ENCODE measurements at places on chromosomes 5 and 9.
A peak's percentile ranks its signal among the peaks of the same experiment; 100 is the strongest.

GRCh38 chr9:116550696-116551436 is 136.2 kb upstream of the TRIM32 start:
- DNase-seq = peak; percentile 24

DNA sequence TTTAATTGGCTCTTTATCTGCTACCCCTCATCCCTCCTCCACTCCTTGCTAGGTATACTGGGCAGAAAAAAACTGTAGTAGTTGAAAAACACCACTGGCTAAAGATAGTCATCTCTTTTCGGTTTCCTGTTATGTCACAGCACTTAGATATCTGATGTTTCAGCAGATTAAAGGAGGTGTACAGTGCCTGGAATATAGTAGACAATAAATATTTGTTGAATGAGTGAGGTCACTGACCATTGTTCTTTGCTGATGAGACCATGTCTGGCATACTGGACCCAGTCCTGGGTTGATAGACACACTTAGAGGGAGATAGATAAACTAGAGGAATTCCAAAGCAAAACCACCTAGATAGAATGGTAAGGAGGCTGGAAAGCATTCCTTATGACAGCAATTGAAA is 3.2 kb downstream of the GRPEL2 start:
- no peak for DNase-seq

DNA sequence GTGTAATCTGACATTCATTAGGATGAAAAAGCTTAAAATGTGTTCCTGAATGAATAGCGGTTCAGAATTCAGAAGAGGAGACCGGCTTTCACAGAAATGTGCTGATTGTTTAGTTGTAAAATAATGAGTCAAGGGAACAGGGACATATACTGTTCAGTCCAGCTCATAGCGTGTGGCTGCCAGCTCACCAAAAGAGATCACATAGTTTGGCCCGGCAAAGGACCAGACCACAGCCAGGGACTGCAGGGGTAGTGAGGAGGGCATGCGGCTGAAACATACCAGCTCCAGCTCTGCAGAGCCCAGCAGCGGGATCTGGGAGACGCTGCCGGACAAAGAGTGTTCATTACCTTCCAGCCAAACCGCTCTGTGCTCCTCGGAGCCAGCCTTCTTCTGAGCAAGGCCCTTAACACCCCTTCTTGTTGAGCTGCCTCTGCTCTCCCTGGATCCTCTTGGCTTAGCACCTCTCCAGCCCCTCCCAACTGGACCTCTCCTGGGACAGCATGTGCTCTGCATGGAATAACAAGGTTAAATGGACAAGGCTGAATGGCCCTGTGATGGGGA is 116.8 kb upstream of the CNTLN start:
- DNase-seq = no peak

GRCh38 chr5:112738191-112738560 is 491 bp downstream of the APC start:
- DNase-seq = peak; percentile 48

GRCh38 chr5:124124711-124125229 is 612.8 kb downstream of the CSNK1G3 start:
- no peak for DNase-seq

DNA sequence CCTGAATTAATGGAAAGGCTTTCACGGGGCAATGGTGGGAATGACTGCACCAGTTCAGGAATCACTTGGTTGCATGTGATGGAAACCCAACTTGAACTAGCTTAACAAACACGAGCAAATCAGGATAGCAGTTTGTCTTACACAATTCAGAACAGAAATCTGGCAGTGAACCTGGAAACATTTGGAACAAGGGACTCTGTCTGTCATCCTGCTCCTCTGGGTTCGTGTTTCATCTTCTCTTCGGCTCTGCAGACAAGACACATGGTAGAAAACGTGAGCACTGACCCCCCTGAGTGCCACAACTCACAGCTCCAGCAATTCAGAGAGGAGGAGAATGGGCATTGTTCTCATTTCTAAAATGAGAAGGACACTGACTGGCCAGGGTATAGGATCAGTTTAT is 218.1 kb upstream of the NREP start:
- DNase-seq = no peak

DNA sequence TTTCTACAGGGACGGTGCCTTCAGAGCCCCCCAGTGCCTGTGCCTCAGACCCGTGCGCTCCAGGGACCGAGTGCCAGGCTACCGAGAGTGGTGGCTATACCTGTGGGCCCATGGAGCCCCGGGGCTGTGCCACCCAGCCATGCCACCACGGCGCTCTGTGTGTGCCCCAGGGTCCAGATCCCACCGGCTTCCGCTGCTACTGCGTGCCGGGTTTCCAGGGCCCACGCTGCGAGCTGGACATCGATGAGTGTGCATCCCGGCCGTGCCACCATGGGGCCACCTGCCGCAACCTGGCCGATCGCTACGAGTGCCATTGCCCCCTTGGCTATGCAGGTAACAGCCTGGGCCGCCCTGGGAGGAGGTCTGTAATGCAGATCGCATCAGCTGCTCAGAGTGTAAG is 6.9 kb downstream of the CRB2 start:
- no peak for DNase-seq

GRCh38 chr9:85501456-85501855 is 240.3 kb downstream of the AGTPBP1 start:
- no peak for DNase-seq

- no peak for DNase-seq
Measured at GRCh38 chr9:114269023-114269422, 53.9 kb upstream of the ORM1 start.

DNA sequence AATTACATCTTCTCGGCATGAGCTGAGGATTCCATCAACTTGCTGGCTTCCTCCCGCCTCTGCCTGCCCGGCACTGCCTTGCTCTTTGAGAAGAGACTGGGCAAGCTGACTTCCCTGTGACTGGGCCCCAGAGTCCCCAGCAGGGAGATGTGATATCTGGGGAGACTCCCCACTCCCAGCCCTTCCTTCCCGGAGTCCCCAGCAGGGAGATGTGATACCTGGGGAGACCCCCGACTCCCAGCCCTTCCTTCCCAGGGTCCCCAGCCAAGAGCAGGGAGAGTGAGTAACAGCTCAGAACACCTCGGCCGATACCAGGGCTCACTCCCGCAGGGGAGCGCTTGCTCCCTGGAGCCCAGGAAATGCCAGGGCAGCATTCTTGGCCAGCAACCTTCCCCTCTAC is 90.1 kb upstream of the NEURL1B start:
- DNase-seq = no peak

- peak; percentile 82 for DNase-seq
Measured at GRCh38 chr5:61933787-61934626, 372.0 kb upstream of the KIF2A start.

GRCh38 chr5:173620784-173621183 is 4.3 kb upstream of the BOD1 start:
- DNase-seq = no peak

GRCh38 chr5:140548300-140548688 is 832 bp downstream of the EIF4EBP3 start:
- peak; percentile 73 for DNase-seq

DNA sequence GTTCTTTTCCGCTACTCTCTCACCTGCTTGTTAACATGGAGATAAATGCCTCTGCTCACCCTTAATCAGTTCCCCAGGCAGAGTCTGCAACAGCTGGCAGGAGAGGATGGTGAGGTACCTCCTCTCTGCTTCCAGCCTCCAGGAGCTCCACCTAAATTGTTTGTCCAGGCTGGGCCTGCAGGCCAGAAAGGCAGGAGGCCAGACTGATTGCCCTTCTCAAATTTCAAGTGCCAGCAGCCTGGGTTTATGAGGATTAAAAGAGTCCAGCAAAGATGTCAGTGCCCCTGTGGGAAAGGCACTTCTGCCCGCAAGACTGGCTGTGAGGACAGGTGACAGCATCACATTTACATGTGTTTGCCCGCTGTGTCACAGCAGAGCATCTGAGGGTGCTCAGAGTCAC is 19.8 kb downstream of the CORO2A start:
- peak; percentile 49 for DNase-seq

DNA sequence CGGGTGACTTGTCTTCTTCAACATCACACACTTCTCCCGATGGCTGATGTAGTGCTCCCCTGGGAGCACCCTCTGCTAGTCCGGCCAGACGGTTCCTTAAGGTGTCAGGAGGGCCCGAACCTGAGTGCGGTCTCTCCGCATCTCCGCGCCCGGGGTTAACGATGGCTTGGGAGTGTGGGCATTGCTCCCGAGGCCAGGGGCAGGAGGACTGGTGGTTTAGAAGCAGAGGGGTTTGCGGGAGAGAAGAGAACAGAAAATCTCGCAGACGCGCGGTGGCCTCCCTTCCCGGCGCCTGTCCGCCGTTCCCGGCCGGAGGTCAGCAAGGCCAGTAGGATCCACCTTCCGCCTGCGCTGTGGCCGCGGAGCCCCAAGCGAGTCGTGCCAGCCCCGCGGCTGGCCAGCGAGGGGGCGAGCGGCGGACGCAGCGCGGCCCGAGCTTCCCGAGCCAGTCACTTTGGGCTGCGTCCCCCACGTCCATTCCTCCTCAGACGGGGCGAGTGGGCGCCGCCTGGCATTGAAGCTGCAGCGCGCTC is 700 bp downstream of the CDO1 start:
- DNase-seq = peak; percentile 54

DNA sequence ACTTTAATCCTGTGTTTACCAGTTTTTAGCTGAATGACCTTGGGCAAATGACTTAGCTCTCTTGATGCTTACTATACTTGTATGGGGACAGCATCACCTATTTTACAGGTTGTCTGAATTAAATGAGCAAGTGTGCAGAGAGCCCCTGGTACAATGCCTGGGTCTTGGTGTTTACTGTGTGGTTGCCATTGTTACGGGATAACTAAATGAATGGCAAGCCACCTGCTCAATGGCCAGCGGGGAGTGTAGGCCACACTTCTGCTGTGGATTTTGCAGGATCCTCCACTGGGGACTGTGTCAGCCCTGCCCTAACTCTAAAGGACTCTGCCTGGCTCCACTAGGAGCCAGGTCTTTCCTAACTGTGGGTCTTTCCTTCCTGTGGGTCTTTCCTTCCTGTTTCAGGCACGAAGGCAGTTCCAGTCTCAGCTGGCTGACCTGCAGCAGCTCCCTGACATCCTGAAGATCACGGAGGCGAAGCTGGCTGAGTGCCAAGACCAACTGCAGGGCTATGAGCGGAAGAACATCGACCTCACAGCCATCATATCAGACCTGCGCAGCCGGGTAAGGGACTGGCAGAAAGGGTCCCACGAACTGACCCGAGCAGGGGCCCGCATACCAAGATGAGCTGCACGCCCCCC is 10.3 kb upstream of the GLE1 start:
- DNase-seq = no peak

- DNase-seq = peak; percentile 75
Measured at GRCh38 chr9:96317335-96317980, 15.5 kb upstream of the HSD17B3 start.

DNA sequence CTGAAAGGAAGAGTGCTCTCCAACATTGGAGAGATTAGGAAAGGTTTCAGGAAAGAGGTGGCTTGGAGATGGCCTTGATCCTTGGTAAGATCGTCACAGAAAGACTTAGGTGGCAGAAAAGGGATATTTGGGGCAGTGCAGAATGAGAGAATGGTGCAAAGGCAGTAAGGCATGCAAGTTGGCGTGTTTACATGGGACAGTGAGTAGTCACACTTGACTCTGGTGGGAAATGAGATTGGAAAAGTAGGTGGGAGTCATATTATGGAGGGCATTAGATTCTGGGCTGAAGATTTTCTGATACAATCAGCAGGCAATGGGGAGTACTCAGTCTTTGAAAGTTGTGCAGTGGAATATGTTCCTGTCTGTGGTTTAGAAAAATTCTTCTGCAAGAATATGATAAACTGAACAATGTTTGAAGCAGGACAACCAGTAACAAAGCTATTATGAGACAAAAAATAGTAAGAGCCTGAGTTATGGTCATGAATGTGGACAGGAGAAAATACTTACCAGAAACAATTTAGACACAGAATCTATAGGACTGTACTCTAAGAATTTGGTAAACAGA is 76.2 kb upstream of the ANKRD55 start:
- no peak for DNase-seq

DNA sequence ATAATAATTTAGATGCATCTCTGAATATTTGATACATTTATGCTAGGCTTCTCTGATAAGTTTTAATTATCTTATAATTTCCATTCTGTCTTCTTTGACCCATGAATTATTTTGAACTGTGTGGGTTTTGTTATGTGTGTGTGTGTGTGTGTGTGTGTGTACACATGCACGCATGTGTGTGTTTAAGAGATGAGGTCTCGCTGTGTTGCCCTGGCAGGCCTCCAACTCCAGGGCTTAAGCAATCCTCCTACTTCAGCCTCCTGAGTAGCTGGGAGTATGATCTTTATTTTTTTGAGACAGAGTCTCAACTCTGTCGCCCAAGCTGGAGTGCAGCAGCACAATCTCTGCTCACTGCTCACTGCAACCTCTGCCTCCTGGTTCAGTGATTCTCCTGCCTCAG is 75.4 kb downstream of the NDUFAF2 start:
- DNase-seq = no peak

DNA sequence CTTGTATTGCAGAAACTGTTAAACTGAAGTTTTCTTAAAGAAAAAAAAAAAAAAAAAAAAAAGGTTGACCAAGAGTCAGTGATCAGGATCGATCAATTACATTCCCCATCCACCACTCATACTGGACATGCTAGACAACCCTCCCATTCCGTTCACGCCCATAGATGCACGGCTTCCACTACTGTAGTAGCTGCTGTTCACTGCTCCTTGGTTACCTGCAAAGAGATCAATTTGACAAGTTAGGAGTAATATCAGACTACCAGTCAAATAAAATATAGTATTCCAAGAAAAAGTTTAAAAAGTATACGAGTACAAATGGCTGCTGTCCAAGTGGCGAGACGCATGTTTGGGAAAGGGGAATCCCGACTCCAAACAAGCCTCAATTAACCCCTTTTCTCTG is 8.7 kb downstream of the HNRNPH1 start:
- DNase-seq = no peak

DNA sequence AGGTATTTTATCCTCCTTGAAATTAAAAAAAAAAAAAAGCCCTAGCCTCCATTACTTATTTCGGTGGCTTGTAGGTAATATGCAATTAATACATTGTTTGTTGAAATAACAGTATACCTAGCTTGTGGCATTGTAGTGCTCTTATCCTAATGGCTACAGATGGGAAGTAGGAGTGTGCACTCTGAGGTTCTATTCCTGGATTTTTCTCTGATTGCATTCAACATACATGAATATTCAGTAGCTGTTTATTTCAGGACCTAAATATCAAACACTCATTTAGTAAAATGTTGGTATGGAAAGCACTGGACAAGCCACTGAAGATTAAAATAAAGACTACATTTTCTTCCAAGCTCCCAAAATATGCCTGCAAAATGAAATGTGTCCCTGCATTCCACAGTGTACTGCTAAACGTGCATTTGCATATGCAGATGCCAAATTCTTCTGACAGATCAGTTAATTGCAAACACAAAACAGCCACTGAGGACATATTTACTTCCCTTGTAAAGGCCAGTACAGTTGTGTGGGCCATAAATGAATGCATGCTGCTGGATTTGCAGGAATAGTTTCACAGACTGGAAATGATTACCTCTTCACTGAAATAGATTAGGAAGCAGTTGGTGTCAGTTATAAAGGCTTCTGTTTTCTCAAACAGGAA is 826.1 kb downstream of the PRELID2 start:
- peak; percentile 6 for DNase-seq
